Hippocampal formation (tissue), 2 donors: ENCODE measurements at places on chromosomes 5 and 9.

GRCh38 chr5:125249400-125249799 lies 503.0 kb upstream of the ZNF608 start:
- no peak for DNase-seq

DNA sequence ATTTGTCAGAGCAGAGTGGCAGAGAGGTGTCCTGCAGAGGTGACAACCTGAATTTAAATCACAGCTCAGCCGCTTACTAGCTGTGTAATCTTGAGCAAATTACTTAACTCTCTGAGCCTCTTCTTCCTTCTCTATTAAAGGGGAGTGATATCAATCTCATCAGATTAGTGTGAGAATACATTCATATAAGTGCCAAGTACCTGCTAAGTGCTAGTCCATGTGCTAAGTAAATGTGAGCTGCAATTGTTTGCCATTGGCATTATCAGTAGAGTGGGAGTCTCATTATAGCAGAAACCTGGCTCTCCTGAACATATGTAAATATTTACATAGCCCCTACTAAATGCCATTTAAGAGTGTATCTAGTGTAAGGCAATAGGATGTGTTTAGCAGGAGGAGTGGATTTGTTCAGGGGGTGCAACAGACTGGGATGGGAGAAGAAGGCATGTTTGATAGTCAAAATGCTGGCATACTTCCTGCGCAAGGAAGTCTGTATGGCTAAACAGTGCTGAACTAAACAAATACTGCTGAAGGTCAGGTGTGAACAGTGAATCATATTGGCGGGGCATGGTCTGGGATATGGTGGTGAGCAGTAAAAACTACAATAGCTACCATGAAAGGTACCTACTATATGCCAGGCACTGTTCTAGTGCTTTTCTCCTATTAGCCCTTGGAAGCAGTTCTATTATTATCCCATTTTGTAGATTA lies 74.5 kb downstream of the F2RL2 start:
- DNase-seq: no peak

- DNase-seq: peak; percentile 5
These were observed 43.4 kb upstream of the KIAA1958 start for GRCh38 chr9:112443200-112443599.

GRCh38 chr5:134521841-134522240 lies 3.6 kb upstream of the JADE2 start:
- DNase-seq: no peak

DNA sequence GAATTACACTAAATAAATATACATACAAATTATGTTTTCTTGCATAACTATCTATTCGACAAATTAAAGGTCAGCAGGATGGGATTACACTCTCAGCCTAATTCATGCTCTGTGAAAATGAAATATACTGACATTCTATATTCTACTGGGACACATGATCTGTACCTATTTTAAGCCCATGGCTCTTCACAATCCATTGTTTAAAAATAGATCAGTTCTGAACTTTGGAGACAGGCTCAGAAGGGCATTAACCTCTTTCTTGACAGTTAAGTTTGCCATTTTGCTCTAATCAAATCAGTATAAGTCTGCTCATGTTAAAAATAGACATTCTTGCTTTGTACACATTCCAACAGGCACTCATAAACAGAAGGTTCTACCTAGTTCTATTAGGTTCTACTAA lies 361.2 kb downstream of the HCN1 start:
- no peak for DNase-seq

DNA sequence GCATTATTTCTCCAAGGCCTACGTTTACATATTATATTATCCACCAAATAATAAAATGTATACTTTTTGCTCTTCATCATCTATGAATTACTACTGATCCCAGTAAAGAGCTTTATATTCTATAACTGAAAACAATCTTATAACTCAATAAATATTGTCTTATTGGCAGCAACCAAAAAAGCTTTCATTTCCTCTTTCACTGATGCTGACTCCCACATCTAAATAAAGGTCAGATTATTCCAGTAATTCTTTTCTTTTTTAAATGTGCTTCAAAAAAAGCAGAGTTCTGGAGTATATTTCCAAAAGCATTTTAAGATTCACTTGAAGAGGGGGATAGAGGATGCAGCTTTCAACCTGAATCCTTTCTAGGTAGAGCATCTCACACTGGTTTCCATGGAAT lies 75.3 kb upstream of the NR4A3 start:
- no peak for DNase-seq

GRCh38 chr9:4862506-4863250 lies 69.9 kb downstream of the RCL1 start:
- DNase-seq: no peak

GRCh38 chr9:73050065-73050816 lies 97.4 kb upstream of the ALDH1A1 start:
- DNase-seq: no peak

DNA sequence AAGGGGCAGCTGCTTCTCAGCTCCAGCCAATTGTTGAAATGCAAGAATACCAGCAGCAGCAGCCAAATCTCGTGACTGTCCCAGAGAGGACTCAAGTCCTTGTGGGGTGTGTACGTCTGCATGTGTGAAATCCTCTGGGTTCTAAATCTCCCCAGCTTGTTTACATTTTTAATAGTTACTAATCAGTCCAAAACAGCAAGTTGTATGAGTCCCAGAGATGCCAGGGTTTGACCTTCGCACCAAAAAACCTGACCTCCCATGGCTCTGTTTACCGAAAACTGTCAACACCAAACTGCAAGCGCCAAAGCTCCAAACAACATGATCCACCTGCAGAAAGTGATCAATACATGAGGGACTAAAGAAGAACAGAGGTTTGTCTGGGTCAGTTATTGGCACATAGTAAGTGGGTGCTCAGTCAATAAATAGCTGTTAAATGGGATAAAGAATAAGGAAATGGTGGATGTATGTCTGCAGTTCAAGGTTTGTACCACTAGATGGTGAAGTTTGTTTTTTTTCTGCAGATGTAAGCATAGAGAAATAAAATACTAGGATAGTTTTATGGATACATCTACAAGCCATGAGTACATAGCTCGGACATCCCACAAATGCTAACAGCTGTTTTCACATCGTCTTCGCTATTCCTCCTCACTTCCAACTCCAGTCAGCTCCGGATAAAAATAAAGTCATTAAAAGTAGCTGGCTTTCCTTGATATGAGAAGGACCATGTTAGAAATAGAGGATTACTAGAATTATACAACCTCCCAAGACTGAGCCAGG lies 85.3 kb upstream of the ADRB2 start:
- peak; percentile 52 for DNase-seq
